ENCODE measurements at places on chromosomes 2 and 18. TPM values are rescaled to one million over a fixed set of nuclear protein-coding genes. Genes with fewer than 3 reads are reported as not detected.
A peak's percentile ranks its signal among the peaks of the same experiment; 100 is the strongest.

- no peak for DNase-seq
These were observed 44.2 kb downstream of the FARSB start for GRCh38 chr2:222611684-222612083.

DNA sequence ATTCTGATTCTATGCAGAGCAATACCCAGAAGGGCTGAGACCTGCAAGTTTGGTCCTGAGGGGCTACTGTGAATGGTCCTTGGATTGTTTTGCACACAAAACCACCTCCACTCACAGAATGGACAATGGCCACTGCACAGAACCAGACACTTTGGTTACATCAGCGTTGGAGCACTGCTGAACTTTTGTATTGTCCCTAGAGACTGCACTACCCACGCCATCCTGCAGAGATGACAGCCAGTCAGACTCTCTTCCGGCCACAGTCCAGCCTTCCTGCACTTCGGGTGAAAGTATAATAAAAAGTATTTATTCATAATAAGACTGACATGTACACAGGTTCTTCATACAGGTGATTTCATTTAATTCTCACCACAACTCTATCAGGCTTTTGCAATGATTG lies 35.7 kb downstream of the CELF4 start:
- no peak for DNase-seq

VSNL1 gene
- polyA plus RNA-seq: 6.3 TPM

DOK6 gene
- polyA plus RNA-seq: 3.4 TPM

GAL3ST2 gene
- 0.26 TPM for polyA plus RNA-seq

EVX2 gene
- not detected for polyA plus RNA-seq

- DNase-seq: no peak
These were observed 694.5 kb downstream of the ADCYAP1 start for GRCh38 chr18:1599196-1599595.

DNA sequence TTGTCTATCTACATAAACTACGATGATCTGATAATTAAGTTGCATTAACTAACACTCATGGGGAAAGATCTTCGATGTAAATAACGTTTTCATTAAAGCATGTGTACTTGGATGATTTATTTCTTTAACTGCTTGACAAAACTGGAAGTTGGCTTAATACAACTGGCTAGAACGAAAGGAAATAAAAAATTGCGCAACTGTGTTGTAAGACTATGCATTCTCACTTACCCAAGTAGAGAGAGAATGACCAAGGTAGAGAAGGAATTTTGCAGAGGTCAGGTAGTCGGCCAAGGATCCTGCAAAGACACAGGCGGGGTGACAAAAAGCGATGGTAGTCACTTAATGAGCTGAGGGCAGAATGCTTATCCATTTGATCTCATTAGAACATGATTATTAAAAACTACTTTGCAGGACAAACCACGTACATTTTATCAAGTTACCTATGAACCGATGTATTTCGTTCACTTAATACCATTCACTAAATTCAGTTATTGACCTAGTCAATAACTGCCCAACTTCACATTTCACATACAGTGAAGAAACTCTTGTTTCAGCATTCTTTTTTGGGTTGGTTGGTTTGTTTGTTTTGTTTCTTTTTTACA lies 900 bp downstream of the SLC40A1 start:
- DNase-seq: no peak

DNA sequence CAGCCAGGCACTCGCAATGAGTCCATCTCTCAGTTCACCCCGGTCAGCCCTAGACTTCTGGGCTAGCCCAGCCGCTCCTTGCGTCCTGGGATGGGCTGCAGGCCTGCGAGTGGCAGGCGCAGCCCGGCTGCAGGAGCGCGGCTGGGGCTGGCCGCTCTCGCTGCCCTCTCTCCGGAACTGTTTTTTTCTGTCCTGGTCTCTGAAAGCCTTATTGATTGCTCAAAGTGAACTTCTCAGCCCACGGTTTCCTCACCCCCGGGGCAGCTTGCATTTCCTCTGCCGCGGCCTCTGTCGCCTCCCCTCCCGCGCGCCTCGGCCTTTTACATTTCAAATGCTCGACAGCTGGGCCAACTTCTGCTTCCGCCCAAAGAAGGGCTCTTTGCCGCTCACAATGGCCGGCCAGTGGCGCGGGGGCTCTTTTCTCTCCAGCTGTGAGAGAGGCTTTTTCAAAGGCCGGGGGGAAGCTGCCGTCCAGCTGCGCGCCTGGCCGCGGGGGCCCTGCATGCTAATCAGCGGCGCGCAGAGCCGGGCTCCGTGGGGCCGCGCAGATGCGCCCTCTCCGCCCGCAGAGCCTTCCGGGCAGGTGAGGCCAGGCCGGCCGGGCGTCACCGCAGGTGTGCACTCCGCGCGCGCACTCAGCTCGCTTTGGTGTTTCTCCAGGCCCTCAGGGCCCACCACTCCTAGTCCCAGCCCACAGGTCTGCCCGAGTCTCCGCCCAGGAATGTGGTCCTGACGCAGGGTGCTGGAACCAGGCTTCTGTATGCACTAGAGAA lies 513.8 kb downstream of the RNF144A start:
- DNase-seq: peak; percentile 78

TMEM17 gene
- 1.4 TPM for polyA plus RNA-seq

- no peak for DNase-seq
These were observed 185.9 kb upstream of the FOSL2 start for GRCh38 chr2:28206762-28207161.

- DNase-seq: no peak
These were observed 18.4 kb upstream of the CAB39 start for GRCh38 chr2:230694241-230694640.

DNA sequence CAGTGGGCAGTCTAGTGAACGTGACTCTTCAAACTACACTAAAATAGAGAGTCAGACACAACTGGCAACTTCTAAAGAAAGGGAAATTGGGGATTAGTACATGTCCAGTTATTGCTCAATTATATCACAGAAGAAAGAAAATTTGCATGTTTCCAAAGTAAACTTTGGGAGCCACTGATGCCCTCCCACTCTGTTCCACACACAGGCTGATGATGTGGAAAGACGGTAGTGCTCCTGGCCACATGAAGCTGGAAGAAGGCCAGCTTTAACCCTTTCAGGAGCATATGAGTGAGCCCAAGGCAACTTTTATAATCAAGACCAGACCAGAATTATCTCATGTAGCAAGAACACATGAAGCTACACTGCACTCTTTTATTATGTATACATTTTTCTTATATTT lies 141.0 kb downstream of the NR4A2 start:
- no peak for DNase-seq

GRCh38 chr2:66843847-66844246 lies 408.9 kb downstream of the MEIS1 start:
- DNase-seq: no peak

- DNase-seq: no peak
These were observed 5.0 kb downstream of the SPIRE1 start for GRCh38 chr18:12652861-12653401.

PCBP1 gene
- polyA plus RNA-seq: 246 TPM

SLC23A3 gene
- 1.9 TPM for polyA plus RNA-seq

PKDCC gene
- 146 TPM for polyA plus RNA-seq

DNA sequence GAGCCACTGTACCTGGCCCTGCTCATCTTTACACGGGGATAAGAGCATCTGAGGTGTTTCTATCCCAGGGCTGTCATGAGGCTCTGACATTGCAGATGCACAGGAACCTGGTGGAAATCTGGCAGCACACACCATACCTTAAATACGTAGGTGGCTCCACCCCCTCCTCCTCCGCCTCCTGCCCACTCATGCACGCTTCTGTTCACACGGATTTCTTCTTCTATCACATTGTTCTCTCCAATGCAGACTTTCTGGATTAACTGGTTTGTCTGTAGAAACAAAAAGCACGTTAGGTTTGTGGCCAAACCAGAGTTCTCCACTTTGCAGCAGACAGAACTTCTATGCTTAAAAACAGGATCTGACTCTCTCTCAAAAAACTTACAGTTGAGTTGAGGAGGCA lies 118.2 kb downstream of the CLIP4 start:
- no peak for DNase-seq

SERPINB3 gene
- polyA plus RNA-seq: not detected

DNAH7 gene
- polyA plus RNA-seq: 0.47 TPM

DNA sequence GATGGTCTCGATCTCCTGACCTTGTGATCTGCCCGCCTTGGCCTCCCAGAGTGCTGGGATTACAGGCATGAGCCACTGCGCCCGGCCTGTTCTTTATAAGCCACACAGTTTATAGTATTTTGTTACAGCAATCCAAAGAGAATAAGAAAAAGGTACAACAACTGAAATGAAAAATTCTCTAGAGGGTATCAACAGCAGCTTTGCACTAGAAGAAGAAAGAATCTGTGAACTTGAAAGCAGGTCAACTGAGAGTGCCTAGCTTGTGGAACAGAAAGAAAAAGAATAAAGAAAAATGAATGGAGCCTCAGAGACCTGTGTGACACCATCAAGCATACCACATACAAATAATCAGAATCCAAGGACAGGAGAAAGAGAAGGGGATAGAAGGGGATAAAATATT lies 66.8 kb upstream of the CTLA4 start:
- DNase-seq: no peak

GRCh38 chr2:88692187-88692586 lies 714 bp downstream of the RPIA start:
- DNase-seq: no peak

KIAA2012 gene
- 0.08 TPM for polyA plus RNA-seq

ZBTB7C gene
- polyA plus RNA-seq: 4.3 TPM

PLCL1 gene
- 13.3 TPM for polyA plus RNA-seq

GRCh38 chr2:126571403-126571802 lies 84.6 kb upstream of the GYPC start:
- DNase-seq: no peak

- DNase-seq: peak; percentile 44
These were observed 476 bp downstream of the STRN start for GRCh38 chr2:36965751-36966369.

DNA sequence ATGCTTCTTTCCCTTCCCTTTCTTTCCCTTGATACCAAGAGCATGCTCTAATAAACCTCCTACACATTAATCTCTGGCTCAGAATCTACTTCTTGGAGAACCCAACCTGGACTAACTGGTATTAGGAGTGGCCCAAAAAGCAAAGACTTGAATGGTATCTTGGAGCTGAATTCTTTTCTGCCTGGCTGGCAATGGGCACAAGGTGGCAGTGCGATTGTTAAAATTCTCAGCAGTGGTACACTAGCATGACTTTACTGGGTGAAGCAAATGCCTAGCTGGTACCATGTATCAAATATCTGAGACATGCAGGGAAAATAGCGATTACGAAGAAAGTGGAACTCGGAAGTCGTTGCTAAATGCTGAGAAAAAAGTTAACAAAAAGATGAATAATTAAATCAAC lies 376.1 kb downstream of the XIRP2 start:
- no peak for DNase-seq

DNA sequence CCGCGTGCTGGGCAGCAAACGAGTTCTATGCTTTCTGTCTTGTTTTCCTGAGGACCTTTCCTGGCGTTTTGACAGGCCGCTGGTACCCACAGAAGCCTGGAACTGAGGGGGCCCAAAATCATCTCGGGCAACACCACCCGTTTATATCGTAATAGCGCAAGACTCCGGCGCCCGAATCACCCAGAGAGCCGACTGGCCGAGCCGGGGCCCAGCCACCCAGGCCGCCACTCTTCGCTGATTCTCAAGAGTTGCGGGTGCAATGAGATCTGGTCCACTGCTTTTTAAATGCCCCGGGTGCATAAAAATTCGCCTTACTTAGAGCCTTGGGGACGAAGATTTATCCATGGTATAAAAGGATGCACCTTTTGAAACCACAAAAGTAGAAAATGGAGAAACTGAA lies 6.2 kb upstream of the SPATA3 start:
- no peak for DNase-seq

GRCh38 chr18:44844486-44844885 lies 163.8 kb downstream of the SETBP1 start:
- DNase-seq: no peak

GRCh38 chr2:165371356-165371755 lies 98.1 kb upstream of the CSRNP3 start:
- no peak for DNase-seq

ZNF385B gene
- 12.2 TPM for polyA plus RNA-seq

SLC4A5 gene
- polyA plus RNA-seq: 2.0 TPM

- no peak for DNase-seq
These were observed 32.3 kb upstream of the VWC2L start for GRCh38 chr2:214378455-214379103.

RETSAT gene
- polyA plus RNA-seq: 16.8 TPM

NEMP2 gene
- 9.0 TPM for polyA plus RNA-seq

DNA sequence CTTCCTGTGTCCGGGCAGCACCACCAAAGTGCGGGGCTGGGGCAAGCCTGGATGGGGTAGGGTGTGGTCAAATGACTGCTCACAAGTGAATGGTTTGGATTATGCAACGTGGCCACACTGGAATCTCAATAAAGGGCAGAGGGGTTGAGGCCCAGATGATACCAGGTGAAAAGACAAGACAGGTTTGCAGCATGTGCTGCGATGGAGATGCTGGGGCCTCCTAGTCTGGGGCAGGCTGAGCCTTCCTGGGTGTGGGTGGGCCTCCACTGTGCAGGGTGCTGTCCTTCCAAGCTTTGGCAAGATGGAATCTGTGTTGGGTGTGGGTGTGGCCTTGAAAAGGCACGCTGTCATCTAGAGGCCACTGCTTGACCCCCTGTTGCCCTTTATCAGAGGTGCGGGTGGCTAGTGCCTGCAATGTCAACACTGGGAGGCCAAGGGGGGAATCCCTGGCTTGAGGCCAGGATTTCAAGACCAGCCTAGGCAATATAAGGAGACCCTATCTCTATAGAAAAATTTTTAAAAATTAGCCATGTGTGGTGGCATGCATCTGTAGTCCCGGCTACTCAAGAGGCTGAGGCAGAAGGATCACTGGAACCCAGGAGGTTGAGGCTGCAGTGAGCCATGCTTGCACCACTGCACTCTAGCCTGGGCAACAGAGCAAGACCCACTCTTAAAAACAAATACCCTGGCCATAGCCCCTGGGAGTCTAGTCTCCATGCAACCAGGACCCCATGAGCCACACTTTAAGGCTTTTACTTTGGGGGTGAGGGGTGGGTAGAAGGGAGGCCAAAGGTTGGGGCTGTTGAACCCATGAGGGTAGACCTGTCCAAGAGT lies 13.8 kb downstream of the RRM2 start:
- no peak for DNase-seq

REG3G gene
- not detected for polyA plus RNA-seq

DNA sequence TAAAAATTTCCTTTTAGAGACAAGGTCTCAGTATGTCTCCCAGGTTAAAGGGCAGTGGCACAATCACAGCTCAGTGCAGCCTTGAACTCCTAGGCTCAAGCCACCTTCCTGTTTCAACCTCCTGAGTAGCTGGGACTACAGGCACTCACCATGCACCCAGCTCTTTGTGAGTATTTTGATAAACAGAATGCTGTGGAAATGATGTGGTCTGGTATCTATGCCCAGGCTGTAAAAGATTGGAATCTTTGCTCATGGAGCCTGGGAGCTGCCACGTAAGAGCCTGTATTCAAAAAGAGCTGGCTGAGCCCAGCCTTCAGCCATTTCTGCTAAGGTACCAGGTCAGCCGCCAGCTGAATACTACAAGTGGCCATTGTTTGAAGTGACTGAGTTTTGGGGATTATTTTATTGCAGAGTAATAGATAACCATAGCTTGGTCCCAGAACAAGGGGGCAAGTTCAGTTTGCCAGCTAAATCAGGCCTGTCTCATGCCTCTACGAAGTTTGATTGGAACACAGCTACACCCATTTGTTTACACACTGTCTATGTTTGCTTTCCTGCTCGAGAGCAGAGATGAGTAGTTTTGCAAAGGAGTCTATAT lies 21.3 kb upstream of the ARL5A start:
- DNase-seq: no peak

SERPINB10 gene
- polyA plus RNA-seq: not detected

UNC80 gene
- polyA plus RNA-seq: 2.5 TPM

PCARE gene
- polyA plus RNA-seq: 0.50 TPM
